ENCODE measurements at places on chromosomes 7 and 10.
A peak's percentile ranks its signal among the peaks of the same experiment; 100 is the strongest.

DNA sequence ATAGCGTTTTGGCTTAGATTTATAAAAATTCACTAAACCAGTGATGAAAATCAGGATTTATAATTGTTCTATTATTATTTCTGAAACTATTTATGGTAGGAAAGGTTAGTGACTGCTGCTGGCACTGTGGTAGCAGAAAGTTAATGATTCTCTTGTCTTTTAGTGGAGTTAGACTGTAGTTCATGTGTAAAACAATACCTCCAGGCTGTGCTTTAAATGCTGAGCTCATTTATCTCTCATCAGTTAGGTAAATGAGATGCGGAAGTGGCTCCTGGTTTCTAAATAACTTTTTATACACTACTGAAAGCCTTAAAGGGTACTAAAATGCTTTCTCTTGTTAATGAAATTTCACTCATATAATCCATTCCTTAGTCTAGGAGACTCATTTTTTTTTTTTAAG is 326.8 kb upstream of the POT1 start:
- no peak for DNase-seq

DNA sequence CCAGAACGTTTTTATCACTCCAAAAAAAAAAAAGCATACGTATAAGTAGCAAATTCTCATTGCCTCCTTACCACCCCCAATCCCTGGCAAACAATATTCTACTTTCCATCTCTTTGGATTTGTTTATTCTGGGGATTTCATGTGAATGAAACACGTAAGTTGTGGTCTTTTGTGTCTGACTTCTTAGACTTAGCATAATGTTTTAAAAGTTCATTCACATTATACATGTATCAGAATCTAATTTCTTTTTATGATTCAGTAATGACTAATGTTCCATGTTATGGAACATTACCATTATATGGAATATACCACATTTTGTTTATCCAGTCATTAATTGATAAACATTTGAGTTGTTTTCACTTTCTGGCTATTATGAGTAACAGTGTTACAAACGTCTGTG is 12.5 kb upstream of the KLHL7 start:
- no peak for DNase-seq

DNA sequence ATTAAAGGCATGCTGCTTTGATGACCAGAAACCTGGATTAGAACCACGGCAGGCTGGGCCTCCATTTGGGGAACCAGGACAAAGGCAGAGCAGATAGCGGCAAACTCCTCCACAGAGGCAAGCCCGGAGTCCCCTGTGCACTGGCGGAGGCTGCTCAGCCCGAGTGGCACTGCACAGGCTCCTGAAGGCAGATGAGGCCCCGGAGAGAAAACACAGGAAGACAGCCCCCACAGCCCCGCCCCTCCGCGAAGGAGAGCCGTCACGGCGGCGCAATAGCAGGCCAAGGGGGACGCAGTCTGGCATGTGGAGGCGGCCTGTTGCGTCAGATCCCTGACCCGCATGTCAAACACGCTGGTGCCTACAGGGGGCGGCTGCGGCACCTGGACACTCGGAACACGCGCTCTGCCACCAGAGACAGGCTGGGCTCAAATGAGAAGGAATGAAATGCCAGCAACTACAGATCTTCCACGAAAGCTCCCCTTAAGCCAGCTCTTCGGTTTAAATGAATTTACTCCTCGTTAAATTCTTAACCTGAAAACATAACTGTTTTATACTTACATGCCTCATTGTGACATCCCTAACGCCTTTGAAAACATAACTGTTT is 128.5 kb downstream of the MAD1L1 start:
- no peak for DNase-seq

GRCh38 chr10:79067241-79068202 is 1.2 kb upstream of the ZMIZ1 start:
- peak; percentile 33 for DNase-seq

- no peak for DNase-seq
These were observed 434.3 kb downstream of the MDFIC start for GRCh38 chr7:115356139-115356746.

- no peak for DNase-seq
These were observed 16.3 kb downstream of the ZNF804B start for GRCh38 chr7:88775838-88776237.

DNA sequence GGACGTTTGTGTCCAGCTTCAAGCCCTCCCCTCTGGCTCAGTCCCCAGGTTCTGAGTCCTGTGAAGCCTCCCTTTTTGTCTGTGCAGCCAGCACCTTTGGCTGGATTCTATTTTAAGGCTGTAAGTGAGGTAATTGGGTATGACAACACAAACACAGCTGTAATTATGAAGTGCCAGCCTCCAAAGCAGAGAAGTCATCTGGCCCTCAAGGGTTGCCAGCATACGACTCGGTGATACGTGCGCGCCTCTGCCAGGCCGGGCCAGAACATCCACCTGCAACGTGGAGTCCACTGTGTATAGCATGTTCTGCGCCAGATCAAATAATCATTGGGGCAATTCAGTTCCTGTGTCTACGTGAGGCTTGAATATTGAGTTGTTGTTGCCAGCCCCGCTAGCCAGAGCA is 6.7 kb upstream of the FAM180A start:
- DNase-seq: no peak

DNA sequence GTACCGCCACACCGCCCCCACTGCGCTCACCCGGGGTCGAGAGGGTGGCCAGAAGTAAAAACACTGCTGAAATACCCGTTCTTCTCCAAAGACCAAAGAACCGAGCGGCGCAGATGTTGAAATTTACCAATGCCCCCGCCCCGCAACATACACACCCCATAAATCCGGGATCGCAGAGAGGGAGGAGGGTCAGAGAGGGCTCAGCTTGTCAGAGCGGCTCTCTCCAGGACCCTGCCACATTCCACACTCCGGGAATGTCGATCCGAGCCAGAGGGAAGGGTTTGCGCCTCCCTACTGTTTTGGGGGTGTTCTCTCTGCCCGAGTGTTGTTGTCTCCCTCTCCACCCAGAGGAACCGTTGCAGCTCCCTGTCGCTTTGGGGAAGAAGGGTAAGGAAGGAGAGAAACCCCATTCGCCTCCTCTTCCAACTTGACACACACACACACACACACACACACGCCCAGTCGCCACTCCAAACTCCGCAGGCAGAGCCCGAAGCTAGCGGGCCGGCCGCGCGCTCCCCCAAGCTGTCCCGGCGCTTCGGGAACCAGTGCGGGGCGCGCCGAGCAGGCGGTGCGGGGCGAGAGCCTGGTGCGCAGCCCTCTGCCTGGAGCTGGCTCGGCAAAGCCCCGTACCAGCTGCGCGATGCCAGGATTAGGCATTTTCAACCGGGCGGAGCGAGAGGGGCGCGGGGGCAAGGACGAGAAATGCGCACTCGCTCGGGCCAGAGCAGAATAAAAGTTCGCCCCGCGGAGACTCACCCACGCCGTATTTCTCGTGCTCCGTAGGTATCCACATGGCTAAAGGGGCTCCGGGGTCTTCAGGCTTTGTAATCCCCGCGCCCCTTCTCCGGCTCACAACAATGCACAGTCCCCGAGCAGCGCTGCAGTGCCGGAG is 609 bp downstream of the DOCK4 start:
- DNase-seq: no peak

- no peak for DNase-seq
These were observed 143.4 kb upstream of the LSM8 start for GRCh38 chr7:118040562-118040961.

DNA sequence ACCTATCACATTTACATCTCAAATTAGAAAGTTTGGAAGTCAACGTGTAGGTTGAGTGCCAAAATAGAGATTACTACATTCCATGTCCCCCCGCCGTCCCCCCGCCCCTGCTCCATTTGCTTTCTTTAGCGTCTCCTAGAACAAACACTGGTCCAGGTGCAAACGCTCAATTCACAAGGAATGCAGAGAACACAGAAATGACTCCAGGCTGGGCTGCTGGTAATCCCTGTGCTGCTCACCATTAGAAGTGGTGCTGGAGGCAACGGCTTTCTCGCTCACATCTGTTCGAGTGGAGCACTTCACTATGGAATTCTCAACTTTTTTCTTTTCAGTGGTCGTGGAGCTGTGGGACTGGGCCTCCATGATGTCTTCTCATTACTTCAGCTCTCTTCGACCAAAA is 14.1 kb downstream of the GLI3 start:
- no peak for DNase-seq

DNA sequence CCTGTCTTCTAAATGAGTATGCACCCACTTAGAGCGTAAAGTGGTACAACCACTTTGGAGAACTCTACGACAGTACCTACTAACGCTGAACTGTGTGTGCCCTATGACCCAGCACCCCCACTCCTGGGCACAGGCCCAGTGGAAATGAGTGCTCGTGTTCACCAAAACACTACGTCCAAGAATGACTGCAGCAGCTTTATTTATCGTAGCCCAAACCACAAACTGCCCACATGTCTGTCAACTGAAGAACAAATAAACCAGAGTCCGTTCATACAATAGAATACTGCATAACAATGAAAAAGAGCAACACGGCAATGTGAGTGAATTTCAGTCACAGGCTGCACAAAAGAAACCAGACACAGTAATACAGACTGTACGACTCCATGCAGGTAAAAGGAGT is 35.4 kb downstream of the TLL2 start:
- no peak for DNase-seq

DNA sequence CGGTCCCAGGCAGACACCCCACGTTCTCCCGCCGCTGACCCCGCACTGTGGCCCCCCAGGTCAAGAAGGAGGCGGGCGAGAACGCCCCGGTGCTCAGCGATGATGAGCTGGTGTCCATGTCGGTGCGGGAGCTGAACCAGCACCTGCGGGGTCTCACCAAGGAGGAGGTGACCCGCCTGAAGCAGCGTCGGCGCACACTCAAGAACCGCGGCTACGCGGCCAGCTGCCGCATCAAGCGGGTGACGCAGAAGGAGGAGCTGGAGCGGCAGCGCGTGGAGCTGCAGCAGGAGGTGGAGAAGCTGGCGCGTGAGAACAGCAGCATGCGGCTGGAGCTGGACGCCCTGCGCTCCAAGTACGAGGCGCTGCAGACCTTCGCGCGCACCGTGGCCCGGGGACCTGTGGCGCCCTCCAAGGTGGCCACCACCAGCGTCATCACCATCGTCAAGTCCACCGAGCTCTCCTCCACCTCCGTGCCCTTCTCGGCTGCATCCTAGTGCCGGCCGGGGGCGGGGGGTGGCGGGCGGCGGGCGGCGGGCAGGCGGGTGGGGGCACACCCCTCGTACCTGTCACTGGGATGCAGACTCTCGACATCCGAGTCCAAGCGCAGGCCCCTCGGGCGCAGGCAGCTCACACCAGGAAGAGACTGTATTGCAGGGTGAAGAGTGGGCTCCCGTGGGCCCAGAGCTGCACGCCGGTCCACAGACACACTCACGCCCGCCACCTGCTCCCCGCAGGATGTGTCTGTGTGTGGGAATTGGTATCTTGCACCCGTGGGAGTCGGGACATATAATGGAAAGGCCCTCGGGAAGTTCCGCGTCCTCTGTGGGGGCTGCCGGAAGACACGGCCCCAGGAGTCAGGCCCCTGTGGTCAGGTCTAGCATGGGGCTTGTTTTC is 9.6 kb downstream of the MAFK start:
- no peak for DNase-seq

GRCh38 chr10:824946-825345 is 106.6 kb downstream of the LARP4B start:
- DNase-seq: no peak

- no peak for DNase-seq
These were observed 485.9 kb downstream of the DNAJB6 start for GRCh38 chr7:157822688-157823031.

- DNase-seq: no peak
These were observed 64.7 kb upstream of the ECHDC3 start for GRCh38 chr10:11677480-11677879.

DNA sequence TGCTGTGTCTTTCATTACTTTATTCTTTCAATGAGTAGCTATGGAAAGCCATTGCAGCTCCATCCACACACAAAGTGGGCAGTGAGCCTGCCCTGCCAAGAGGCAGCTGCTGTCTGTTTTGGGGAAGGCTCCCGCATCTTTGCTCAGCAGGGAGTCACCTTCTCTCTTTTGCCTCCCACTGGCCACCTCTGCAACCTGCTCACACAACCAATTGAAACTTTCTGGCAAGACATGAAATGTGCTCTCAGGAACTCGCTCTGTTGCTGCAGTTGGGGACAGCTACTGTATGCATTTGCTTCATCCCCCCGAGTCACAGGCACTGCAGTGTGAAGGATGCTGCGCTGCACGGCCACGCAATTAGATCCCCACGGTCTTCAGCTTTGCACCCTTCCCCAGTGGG is 244.8 kb upstream of the NFE2L3 start:
- no peak for DNase-seq
